ENCODE measurements at places on chromosomes 4 and X. TPM values are rescaled to one million over a fixed set of nuclear protein-coding genes. Genes with fewer than 3 reads are reported as not detected.

GRCh38 chr4:22680065-22680642 lies 12.6 kb upstream of the GBA3 start:
- H3K4me1 ChIP-seq, result no peaks in the 10 kb centered on the region
- no peaks in the 10 kb centered on the region for H3K36me3 ChIP-seq
- peaks cover 25% of the 10 kb centered on the region for H3K27me3 ChIP-seq
- H3K4me3 ChIP-seq, result no peak overlapping the region
- DNase-seq, result no peak

- no peaks in the 10 kb centered on the region for H3K4me1 ChIP-seq
- DNase-seq, result no peak
- no peak overlapping the region for H3K4me3 ChIP-seq
- no peaks in the 10 kb centered on the region for H3K27me3 ChIP-seq
- H3K27ac ChIP-seq, result no peak overlapping the region
Measured at GRCh38 chr4:1684506-1685234, 557 bp upstream of the FAM53A start.

Gene MTM1
- total RNA-seq, result 9.4 TPM

DNA sequence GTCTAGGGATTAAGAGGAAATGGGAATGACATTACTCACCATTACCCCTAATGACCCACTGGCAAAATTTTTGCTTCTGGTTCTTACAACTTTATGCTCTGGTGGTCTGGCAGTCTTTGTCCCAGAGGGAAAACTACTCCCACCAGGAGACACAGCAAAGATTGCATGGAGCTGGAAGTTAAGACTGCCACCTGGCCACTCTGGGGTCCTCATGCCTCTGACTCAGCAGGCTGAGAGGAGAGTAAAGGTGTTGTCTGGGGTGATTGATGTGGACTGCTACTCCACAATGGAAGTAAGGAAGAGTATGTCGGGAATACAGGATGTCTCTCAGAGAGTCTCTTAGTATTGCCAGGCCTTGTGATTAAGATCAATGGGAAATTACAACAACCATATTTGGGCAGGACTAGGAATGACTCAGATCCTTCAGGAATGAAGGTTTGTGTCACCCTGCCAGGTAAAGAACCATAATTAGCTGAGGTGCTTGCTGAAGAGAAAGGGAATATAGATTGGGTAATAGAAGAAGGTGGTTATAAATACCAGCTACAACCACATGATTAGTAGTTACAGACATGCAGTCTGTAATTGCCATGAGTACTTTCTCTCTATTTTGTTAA lies 215.5 kb downstream of the GPAT3 start:
- H3K4me3 ChIP-seq, result no peak overlapping the region
- no peaks in the 10 kb centered on the region for H3K4me1 ChIP-seq
- DNase-seq, result no peak
- no peaks in the 10 kb centered on the region for H3K27me3 ChIP-seq
- no peaks in the 10 kb centered on the region for H3K36me3 ChIP-seq

Gene CYBB
- not detected for total RNA-seq

All from A673 (cell line).